ENCODE measurements at places on chromosomes 5 and 9.
A peak's percentile ranks its signal among the peaks of the same experiment; 100 is the strongest.

DNA sequence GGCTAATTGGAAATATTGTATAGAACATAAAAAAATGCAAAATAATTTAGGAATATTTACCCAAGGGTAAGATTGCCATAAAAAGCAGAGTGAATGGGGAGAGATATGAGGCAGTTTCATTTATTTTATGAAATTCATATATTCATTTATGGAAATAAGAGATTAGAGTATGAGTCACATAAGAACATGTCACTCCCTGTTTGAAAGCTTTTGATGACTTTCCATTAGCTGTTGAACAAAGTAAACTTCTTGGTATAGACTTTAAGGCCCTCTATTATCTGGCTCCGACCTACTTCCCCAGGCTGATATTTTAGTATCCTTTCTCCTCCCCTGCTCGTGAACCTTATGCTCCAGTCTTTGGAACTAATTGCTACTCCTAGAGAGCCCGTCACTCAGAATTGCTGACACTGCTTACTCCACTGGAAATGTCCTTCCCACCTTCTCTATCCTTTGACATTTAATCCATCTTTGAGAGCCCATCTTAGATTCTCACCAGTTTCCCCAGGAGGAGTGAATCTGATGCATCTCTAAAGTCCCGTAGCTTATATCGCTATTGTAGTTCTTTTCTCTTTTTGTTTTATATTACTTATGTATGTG lies 8.9 kb upstream of the ACTBL2 start:
- no peak for DNase-seq

DNA sequence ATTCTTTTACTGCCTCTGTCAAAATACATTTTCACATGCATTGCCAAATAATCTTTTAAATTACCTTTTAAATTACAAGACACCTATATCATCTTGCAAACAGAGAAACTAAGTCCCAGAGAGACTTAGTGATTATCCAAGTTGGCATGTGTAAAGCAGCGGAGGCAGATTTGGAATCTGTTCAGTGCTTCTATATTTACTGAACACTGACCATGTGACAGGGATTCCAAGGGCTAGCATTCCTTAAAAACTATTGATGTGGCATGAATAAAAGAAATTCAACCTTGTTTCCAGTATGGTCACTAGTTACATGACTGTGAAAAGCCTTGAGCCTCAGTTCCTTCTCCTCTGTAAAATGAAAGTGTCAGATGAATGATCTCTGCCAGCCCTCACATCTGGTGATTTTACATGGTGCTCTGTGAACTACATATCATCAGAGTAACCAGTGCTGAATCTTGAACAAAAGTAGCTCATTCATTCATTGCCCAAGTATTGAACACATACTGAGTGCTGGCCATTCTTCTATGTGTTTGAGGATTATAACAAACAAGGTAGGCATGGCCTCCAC lies 71.9 kb upstream of the PPP1R2B start:
- DNase-seq, result no peak

- no peak for DNase-seq
Measured at GRCh38 chr9:134957945-134958227, 40.2 kb upstream of the FCN1 start.

DNA sequence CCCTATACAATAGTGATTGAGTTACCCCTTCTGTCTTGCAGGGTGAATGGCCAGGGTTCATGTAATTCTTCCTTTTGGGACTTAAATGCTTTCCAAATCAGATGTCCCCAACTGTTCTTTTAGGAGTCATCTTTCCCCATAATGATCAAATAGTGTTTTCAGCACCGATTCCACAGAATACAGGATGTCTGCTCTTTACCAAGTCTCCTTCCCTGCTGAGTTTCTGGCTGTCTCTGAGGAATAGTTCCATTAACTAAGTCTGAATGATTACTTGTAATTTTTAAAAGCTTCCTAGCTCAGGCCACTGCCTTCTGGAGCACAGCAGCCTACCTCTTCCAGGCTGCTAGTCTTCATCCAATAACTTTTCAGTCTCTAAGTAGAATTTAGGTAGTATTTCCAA lies 630.7 kb upstream of the ZNF608 start:
- no peak for DNase-seq

DNA sequence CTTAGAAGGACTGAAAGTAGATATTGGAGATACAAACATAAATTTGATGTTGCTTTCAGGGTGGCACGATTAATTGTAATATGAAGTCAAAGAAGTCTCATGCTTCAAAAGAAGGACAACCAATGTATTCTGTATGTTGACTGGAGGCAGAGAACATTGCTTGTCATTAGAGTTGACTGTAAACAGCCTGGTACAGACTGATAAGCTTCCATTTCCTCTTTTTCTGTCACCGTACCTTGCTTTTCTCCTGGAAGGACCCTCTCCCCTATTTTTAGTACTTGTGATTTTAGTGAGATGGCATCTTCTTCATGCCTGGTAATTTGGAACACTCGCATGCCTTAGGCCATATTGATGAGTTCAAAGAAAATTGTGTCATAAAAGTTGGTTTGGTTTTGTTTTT lies 809.4 kb downstream of the PRELID2 start:
- DNase-seq, result no peak

GRCh38 chr5:125065741-125066140 lies 319.3 kb upstream of the ZNF608 start:
- no peak for DNase-seq

DNA sequence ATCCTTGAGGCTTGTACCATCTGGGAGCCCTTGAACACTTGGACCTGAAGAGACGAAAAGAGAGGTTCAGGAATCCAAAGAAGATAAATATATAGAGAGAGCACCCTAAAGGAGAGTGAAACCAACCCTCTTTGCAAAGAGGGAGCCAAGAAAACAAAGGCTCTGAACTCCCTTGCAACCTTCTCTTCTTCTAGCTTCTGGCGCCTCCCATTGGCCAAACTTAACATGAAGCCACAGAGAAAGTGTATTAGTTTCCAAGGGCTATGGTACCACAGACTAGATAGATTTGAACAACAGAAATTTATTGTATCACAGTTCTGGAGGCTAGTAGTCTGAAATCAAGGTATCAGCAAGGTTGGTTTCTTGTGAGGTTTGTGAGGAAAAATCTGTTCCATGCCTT lies 175.1 kb downstream of the HCN1 start:
- peak; percentile 60 for DNase-seq

DNA sequence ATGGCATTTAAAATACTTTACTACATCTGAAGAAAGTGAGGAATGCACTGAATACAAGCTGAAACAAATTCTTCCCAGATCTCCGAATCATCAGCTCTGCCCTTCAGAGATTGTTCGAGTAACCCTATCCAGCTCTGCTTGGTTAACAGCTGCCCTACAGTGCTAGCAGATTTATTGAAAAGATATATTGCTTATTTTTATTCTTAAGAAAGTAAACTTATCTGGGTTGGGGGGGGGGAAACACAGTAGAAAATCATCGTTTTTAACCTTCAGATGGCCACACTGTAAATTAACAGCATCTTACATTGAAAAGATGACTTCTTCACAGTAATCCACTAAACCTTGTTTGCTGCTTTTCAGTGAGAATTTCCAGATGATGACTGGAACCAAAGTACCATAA lies 210.8 kb downstream of the NFIB start:
- DNase-seq, result no peak

DNA sequence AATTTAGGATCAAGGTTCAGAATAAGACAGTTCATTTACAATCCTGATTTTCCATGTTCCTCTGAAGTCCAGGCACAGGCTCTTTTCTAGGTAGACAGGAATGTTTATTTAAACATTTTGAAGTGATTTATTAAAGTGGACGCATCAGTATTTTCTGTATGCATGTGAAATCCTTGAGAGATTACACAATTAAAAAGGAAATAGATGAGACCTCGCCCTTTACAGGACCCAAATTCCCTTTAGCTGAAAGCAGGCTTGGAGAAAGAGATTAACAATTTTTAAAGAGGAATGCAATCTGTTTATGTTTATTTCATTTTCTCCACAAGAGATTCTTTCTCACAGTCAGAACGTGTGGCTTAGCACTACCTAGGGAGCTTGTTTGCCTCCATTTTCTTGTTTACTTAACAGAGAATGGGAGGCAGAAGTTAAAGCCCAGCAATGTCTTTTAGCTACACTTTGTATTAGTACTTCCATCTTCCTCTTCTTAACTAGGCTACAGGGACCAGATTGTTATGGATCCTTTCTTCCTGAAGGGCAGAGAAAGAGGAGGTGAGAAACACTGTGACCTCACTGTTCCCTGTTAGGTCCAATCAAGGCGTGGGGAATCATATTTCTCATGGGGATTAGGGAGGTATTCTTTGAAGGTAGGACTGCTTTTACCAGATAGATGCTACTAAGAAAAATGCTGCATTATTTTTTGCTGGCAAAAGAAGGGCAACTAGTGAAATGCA lies 416.0 kb downstream of the SH3GL2 start:
- no peak for DNase-seq

GRCh38 chr5:156396830-156397081 lies 69.8 kb downstream of the SGCD start:
- no peak for DNase-seq

GRCh38 chr9:34644766-34645314 lies 1.6 kb upstream of the GALT start:
- no peak for DNase-seq

GRCh38 chr9:2837915-2838314 lies 6.0 kb downstream of the PUM3 start:
- no peak for DNase-seq

DNA sequence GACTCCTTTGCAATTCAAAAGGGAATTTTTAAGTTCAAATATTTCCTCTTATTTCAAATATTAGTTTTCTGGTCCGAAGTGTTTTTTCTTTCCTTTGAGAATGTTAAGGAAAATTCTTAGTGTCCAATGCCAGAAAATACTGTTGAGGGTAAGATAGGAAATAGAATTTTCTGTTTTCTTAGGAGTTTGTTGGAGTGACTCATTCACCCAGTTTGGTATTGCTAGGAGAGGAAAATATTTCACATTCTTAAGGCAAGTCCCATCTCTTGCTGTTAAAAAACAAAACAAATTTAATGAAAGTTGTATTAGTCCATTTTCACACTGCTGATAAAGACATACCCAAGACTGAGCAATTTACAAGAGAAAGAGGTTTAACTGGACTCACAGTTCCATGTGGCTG lies 349.2 kb upstream of the ADAMTSL1 start:
- peak; percentile 39 for DNase-seq

- DNase-seq, result peak; percentile 38
Measured at GRCh38 chr5:82707741-82708140, 369.5 kb downstream of the TMEM167A start.

- DNase-seq, result no peak
Measured at GRCh38 chr9:89470224-89470839, 27.6 kb downstream of the SEMA4D start.

DNA sequence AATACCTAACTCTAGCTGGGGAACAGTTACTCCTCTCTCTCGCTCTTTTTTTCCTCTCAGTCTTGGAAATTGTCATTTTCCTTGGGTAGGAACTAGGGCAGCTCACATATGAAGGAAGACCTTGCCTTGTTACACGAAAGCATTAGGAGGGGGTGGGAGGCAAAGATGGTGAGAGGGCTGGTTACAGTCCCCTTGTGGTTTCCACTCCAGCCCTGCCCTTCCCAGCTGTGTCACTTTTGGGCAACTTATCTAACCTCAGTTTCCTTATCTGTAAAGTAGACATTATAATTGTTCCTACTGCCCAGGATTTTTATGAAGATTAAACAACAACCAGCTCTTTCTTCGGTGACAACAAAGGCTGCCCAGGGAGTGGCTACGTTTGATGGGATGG lies 196.2 kb upstream of the CLINT1 start:
- DNase-seq, result no peak

DNA sequence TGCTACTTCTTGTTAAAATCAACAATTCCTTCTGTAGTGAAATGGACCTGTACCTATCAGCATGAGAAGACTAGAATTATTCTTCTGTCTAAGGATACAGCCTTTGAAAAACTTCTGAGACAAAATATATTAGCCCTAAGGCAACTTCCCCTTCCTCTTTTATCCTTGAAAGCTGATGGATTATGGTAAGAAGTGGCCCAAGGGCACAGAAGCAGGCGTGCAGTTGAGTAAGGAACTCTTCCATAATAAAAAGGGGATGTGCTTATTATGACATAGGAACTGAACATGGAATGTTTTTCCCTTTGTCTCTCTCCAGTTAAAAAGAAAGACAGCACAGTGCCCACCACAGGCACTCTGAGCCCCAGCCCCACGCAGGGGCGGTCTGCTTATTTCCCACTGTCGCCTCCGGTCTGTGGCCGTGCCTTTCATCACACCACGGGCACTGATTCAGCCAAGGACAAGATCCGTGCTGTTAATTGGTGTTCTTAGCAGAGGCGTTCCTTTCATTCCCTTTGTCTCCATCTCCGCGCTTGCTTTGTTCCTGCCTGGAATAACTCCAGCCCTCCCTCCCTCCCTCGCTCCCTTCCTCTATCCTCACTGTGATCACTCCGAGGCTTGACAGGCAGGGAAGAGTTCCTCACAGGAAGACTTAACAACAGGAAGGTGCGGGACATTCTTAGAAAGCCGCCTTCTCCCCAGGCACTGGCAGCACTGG lies 135.9 kb upstream of the OTULINL start:
- peak; percentile 70 for DNase-seq

DNA sequence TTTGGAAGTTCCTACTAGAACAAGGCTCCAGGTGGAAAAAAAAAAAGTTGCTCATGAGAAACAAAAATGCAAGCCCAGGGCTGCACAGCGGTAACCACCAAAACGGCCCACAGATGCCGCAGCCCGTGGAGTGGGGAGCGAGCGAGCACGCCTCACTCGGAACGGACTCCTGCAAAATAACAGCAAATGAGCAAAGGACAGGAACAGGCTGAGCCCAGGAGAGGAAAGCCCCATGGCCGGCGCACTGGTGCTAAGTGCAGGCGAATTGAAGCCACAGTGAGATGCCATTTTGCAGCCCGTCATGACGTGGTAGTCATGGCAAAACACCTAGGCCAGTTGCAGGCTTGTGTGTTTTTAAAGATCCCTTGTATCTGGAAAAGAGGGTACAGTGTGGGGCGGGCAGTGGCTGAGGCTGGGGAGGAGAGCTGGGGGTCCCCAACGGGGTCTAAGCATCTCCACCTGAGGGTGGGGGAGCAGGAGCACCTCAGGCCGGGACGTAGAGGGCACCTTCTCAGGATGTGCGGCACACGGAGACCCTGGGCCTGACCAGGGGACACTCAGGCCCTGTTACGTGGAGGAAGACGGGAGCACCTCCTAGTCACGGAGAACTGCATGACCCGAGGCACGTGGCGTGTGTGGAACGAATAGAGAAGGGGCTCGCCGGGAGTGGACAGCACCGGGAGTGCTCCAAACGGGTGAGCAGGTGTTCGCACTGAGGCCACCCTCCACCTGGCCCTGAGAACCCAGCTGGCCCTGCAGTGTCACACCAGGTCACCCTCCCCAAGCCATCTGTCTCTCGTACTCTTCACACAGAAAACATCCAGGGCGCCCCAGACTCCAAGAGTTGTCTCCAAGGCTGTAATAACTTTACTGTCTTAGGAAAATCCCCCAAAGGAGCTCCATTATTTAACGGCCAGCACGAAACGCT lies 10.7 kb downstream of the GRM6 start:
- no peak for DNase-seq

DNA sequence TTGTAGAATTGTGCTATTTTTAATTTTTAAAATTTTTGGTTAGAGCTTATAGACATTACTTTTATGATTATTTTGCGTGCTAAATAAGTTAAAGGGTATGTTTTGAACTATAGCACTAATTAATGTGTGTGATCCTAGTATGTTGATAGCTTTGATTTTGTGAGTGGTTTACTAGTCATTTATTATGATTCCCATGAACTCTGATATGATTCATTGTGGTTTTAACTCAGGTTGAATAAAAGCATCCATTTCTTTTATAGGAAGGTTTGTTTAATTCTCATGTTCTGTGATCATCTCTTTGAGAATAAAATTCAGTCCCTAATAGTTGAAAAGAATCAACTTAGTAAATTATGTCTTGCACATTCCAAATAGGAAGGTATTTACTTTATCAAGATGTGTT lies 22.5 kb downstream of the C5orf22 start:
- no peak for DNase-seq
